ENCODE measurements at places on chromosomes 1 and 21. TPM values are rescaled to one million over a fixed set of nuclear protein-coding genes. Genes with fewer than 3 reads are reported as not detected.

The TMEM200B gene
- 25.4 TPM for total RNA-seq

The MSH4 gene
- total RNA-seq, result 0.17 TPM

The PEAR1 gene
- total RNA-seq, result 20.1 TPM

The SPRR1B gene
- not detected for total RNA-seq

The CYP4A11 gene
- not detected for total RNA-seq

The LRRC38 gene
- not detected for total RNA-seq

The NR1I3 gene
- total RNA-seq, result not detected

The CAPN8 gene
- total RNA-seq, result not detected

The HHIPL2 gene
- under 0.01 TPM for total RNA-seq

The TMEM125 gene
- total RNA-seq, result not detected

The BARHL2 gene
- total RNA-seq, result not detected

The CELA3B gene
- not detected for total RNA-seq

The LYPD8 gene
- total RNA-seq, result not detected

The RGS16 gene
- 0.23 TPM for total RNA-seq

The AMY2B gene
- 4.6 TPM for total RNA-seq

The PLD5 gene
- not detected for total RNA-seq

The FAM72D gene
- total RNA-seq, result not detected

The DLGAP3 gene
- total RNA-seq, result 0.12 TPM

The AIRE gene
- not detected for total RNA-seq

All from pericardium fibroblast (primary cell).